ENCODE measurements at places on chromosomes 2 and 18.

GRCh38 chr2:157173740-157174184 lies 83.7 kb upstream of the GALNT5 start:
- DNase-seq, result no peak

GRCh38 chr2:18503376-18504228 lies 56.9 kb downstream of the RDH14 start:
- no peak for DNase-seq

- DNase-seq, result no peak
Measured at GRCh38 chr2:138485019-138485418, 16.6 kb upstream of the SPOPL start.

- no peak for DNase-seq
Measured at GRCh38 chr2:237573721-237574415, 7.5 kb downstream of the PRLH start.

DNA sequence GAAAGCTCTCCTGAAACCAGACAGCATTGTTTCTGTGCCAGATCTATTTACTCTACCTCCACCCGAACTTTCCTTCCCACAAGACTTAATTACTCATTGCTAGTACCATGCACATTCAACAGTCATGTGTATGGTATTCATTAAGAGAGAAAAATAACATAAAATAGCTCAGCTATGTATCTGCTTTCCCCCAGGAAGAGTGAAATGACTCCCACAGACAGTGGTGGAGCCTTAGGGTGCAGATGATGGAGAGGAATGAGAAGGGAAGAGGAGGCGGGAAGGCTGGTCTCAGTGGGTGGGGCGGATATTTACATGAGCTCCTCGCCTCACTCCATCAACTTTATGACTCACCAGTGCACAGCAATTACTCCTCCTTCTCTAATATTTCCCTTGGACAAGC lies 724.5 kb downstream of the EPHA4 start:
- no peak for DNase-seq

GRCh38 chr18:33757037-33757436 lies 179.0 kb downstream of the ASXL3 start:
- no peak for DNase-seq

DNA sequence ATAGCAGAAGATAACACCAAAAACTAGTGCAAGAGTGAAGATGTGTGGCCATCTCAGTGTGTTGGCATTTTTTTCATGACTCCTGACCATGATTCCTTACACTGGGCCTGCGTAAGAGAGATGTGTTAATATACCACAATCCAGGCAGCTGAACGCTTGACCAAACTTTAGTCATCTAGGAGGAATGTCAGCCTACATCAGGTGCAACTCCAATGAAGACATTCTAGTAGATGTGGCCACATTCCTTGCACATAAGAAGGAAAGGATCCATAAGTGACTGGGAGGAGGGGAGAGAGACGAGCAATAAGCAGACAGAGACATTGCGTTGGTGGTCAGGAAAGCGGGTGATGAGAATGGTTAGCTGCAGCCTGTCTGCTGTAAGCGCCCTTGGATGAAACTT lies 42.6 kb downstream of the CYRIA start:
- DNase-seq, result no peak

DNA sequence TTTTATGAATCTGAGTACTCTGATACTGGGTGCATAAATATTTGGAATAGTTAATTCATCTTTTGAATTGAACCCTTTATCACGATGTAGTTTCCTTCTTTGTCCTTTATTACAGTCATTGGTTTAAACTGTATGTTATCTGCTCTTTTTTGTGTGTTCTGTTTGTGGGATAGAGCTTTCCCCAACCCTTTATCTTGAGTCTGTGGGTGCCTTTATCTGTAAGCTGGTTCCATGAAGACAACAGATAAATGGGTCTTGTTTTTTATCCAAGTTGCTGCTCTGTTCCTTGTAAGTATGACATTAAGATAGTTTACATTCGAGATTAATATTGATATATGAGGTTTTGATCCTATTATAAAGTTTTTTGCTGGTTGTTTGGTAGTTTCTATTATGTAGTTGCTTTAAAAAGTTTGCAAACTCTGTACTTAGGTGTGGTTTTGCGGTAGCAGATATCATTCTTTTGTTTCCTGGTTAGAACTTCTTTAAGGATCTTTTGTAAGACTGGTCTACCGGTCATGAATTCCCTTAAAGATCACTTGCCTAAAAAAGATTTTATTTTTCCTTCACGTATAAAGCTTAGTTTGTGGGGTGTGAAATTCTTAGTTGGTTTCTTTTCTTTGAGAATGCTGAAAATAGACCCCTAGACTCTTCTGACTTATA lies 1451.3 kb upstream of the SLC39A10 start:
- DNase-seq, result peak; percentile 55

DNA sequence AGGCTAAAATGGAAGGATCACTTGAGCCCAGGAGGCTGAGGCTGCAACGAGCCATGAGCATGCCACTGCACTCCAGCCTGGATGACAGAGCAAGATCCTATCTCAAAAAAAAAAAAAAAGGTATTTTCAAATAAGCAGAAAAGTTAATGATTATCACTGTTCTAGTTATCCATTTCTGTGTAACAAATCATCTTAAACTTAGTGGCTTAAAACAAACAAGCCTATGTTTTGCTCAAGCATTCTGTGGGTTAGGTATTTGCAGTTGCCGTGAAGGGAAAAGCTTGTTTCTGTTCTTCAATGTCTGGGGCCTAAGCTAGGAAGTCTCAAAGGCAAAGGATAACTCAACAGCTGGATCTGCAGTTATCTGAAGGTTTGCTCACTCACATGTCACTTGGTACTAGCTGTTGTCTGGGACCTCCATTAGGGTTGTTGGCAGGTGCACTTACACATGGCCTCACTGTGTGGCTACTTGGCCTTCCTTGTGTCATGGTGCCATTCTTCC lies 14.1 kb downstream of the MFF start:
- DNase-seq, result no peak

DNA sequence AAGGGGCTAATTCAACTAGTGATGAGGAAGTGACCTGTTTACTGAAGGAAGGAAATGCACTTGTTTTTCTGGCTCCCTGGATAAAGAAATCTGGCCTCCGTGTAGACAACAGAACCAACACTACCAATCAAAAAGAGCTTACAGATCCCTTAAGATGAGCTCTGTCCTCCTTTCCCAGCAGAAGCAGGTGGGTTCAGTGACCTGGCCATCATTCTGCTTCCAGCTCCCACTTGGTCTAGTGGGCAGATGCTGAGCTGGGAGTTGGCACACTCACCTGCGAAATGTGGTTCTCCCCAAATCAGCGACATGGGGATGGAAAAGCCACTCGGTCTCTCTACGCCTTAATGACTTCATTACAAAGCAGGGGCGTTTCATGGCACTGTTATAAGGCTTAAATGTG lies 132.6 kb downstream of the AFF3 start:
- no peak for DNase-seq

- DNase-seq, result no peak
Measured at GRCh38 chr2:130819226-130819607, 17.5 kb upstream of the ARHGEF4 start.

- no peak for DNase-seq
Measured at GRCh38 chr2:53445383-53446070, 322.1 kb upstream of the CHAC2 start.

DNA sequence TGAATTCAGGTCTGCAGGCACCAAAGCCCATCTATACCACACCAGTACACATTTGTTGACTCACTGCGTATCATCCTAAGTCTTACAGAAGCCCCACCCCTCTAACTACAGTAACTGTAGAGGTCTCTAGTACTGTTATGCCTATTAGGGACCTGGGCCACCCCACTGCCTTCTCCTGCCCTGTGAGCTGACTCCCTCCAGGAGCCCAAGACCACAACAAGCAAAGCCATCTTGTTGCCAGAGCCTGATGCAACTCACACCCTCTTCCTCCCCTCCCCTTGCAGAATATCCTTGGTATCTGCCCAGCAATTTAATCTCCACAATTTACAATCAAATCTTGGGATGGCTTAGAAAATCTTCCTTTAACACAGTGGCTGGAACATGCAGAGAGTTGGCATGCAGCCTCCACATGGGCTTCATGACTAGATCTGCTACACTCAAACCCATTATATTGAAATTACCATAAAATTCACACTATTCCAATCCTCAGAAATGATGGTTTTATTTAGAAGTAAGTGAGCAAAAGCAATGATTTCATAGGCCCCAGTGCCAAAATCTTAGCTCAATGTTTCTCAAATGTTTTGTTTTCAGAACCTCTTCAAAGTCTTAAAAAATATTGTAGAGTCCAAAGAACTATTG lies 17.7 kb upstream of the CYP1B1 start:
- no peak for DNase-seq

- DNase-seq, result peak; percentile 84
Measured at GRCh38 chr18:35042389-35043071, 1.3 kb downstream of the MAPRE2 start.
